ENCODE measurements at places on chromosomes 5 and 9. TPM values are rescaled to one million over a fixed set of nuclear protein-coding genes. Genes with fewer than 3 reads are reported as not detected.

GRCh38 chr9:7304627-7304995 is 495.0 kb downstream of the DMAC1 start:
- DNase-seq, result no peak

GRCh38 chr5:13625616-13626198 is 318.8 kb downstream of the DNAH5 start:
- no peak for DNase-seq

GRCh38 chr9:18294229-18294628 is 179.7 kb upstream of the ADAMTSL1 start:
- no peak for DNase-seq

GRCh38 chr9:120532891-120533290 is 47.1 kb downstream of the CDK5RAP2 start:
- DNase-seq, result peak; percentile 71

DNA sequence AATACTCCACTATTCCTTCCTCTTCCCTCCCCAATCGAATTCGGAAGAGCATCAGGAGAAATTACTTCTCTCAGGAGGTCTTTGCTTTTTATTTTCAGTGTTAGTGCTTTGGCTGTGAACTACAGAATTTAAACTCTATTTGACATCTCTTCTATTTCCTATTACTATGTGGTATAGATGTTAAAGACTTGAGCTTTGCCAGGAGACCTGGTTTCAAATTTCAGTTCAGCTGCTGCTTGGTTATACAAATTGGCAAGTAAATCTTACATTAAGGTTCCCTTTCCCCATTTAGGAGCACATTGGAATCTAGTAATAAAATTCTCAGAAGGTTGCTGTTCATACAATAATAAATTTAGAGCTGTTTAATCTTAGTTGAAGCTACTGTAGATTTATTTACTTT is 13.1 kb downstream of the UHRF2 start:
- no peak for DNase-seq

DNA sequence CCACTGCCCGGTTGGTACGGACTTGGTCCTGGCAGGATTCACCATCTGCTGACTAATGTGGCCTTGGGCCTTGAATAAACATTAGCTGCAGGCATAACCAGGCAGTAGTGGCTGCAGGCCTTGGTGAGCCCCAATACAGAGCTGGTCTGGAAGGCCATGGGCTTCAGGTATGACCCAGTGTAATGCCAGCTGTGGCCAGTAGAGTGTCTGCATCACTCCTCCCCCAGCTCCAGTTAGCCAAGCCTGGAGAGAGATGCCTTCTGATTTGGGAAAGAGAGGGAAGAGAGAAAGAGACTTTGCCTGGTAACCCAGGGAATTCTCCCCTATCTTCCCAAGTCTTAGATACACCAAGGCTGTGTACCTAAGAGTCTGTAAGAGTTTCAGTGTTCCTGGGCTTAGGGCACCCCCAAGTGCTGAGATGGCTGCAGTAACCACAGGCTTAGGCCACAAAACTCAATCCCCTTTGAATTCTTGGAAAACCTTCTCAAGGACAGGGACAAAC is 5.6 kb upstream of the C5 start:
- no peak for DNase-seq

DNA sequence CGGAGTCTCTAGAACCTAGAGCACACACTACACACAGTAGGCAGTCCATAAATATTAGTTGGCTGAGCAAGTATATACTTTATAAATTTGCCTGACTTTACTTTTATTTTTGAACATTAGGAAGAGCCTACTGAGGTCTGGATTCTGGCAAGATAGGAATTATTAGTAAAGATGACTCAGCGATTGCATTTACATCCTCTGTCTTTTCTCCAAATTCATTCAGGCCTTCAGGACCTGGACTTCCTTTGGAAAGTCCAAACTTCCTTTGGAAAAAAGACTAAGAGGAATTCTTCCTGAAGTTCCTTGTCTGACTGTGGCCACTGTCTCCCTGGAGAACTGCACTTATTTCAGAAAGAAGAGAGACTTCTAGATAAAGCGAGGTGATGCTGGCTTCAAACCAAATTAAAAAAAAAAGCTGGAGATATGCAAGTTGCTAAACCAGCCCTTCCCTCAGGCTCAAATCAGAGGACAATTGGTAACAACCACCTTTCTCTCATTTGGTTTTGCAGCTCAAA is 251.3 kb downstream of the GAS1 start:
- DNase-seq, result no peak

- DNase-seq, result no peak
Observed at GRCh38 chr5:125928663-125929062, 494.5 kb upstream of the GRAMD2B start.

DNA sequence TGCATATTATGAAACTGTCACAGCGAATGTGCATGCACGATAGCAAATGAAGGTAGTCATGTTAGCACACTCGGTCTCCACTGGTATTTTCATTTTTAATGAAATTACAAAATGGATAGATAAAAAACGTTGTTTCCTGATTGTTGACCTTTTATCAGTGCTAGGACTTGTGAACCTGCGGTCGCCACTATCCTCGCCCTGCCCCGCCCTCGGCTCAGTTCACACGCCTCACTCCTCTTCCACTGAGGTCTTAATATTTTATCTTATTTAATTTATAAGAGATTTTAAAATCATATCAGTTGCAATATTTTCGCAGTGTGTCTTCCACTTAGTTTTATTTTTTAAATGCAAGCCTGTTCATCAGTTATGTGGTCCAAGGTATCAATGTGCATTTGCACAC is 382.6 kb upstream of the IRX4 start:
- no peak for DNase-seq

- DNase-seq, result no peak
Observed at GRCh38 chr5:161934486-161934885, 86.6 kb downstream of the GABRA1 start.

- no peak for DNase-seq
Observed at GRCh38 chr5:170355601-170356098, 33.5 kb downstream of the KCNMB1 start.

Gene INSL4
- not detected for polyA plus RNA-seq

Gene KIF27
- polyA plus RNA-seq, result 1.6 TPM

Gene DNAJC18
- 3.6 TPM for polyA plus RNA-seq

Gene FOXD4
- 0.22 TPM for polyA plus RNA-seq

Gene ADAMTS12
- polyA plus RNA-seq, result 0.49 TPM

Gene CTXN3
- polyA plus RNA-seq, result 0.10 TPM

Gene CERCAM
- polyA plus RNA-seq, result 25.9 TPM
